ENCODE measurements at places on chromosomes 6 and 20. TPM values are rescaled to one million over a fixed set of nuclear protein-coding genes. Genes with fewer than 3 reads are reported as not detected.
A peak's percentile ranks its signal among the peaks of the same experiment; 100 is the strongest.

The MROH8 gene
- total RNA-seq: 1.4 TPM

The PFDN6 gene
- 43.6 TPM for total RNA-seq

The COL12A1 gene
- not detected for total RNA-seq

The SLC17A1 gene
- not detected for total RNA-seq

The OXT gene
- total RNA-seq: not detected

The EPPIN gene
- total RNA-seq: not detected

The GABRR1 gene
- total RNA-seq: not detected

The MICB gene
- total RNA-seq: 26.3 TPM

DNA sequence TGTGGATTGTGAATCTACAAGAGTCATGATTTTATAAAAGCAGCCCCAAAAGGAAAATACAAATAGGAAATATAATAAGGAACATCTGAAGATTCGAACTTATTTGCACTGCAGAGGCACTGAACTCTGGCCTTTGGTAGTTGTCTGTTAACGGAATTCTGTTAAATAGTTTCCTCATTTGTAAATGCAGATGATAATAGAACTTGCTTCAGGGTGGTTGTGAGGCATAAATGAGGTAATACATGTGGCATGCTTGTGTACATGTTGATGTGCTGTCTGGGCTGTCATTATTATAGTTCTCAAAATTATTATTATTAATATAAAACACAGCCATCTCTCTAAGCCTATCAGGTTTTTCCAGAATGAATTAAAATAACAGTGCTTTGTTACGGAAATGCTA, 302.0 kb downstream of the NRN1 start:
- no peaks in the 10 kb centered on the region for H3K36me3 ChIP-seq
- no peak overlapping the region for H3K27ac ChIP-seq
- no peak overlapping the region for H3K4me3 ChIP-seq
- H3K4me1 ChIP-seq: peaks cover 14% of the 10 kb centered on the region
- no peak for DNase-seq

GRCh38 chr6:146305092-146305491, 238.5 kb upstream of the RAB32 start:
- H3K4me3 ChIP-seq: no peak overlapping the region
- H3K36me3 ChIP-seq: no peaks in the 10 kb centered on the region
- no peak overlapping the region for H3K27ac ChIP-seq
- no peaks in the 10 kb centered on the region for H3K27me3 ChIP-seq
- H3K4me1 ChIP-seq: no peaks in the 10 kb centered on the region

- H3K4me1 ChIP-seq: no peaks in the 10 kb centered on the region
- H3K4me3 ChIP-seq: no peak overlapping the region
- no peaks in the 10 kb centered on the region for H3K27me3 ChIP-seq
- no peak for DNase-seq
Measured at GRCh38 chr20:11394145-11394833, 523.4 kb upstream of the BTBD3 start.

GRCh38 chr6:33981861-33982260, 164.0 kb downstream of the GRM4 start:
- H3K27me3 ChIP-seq: no peaks in the 10 kb centered on the region
- DNase-seq: no peak
- H3K36me3 ChIP-seq: no peaks in the 10 kb centered on the region
- no peak overlapping the region for H3K27ac ChIP-seq
- H3K4me3 ChIP-seq: no peak overlapping the region

DNA sequence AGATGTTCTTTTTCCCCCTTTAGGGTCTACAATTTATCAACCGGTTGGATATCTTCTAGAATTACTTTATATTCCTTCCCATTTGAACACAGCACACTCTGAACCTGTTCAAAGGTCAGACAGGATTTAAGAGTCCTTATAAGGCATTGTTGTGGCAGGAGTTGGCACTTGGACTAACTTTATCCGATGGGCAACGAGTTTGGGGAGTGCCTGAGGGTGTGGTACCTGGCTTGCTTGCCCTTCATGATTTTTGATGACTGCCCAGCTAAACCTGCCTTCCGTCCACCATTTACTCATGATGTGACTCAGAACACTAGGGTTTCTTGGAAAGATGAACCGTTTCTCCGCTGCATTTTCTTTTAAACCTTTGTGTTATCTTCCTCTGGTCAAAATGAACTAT, 285.2 kb downstream of the FOXC1 start:
- no peak for DNase-seq
- no peak overlapping the region for H3K4me3 ChIP-seq
- H3K36me3 ChIP-seq: no peaks in the 10 kb centered on the region
- no peaks in the 10 kb centered on the region for H3K27me3 ChIP-seq
- H3K4me1 ChIP-seq: no peaks in the 10 kb centered on the region
- no peak overlapping the region for H3K27ac ChIP-seq

- no peak for DNase-seq
- H3K36me3 ChIP-seq: no peaks in the 10 kb centered on the region
Measured at GRCh38 chr6:142035890-142036289, 96.8 kb upstream of the GJE1 start.

- H3K4me3 ChIP-seq: no peak overlapping the region
- no peaks in the 10 kb centered on the region for H3K4me1 ChIP-seq
- H3K27me3 ChIP-seq: no peaks in the 10 kb centered on the region
- no peaks in the 10 kb centered on the region for H3K36me3 ChIP-seq
- no peak overlapping the region for H3K27ac ChIP-seq
Measured at GRCh38 chr6:122838060-122838780, 49.2 kb downstream of the SMPDL3A start.

- no peak for DNase-seq
- no peaks in the 10 kb centered on the region for H3K4me1 ChIP-seq
- H3K36me3 ChIP-seq: no peaks in the 10 kb centered on the region
- H3K4me3 ChIP-seq: no peak overlapping the region
Measured at GRCh38 chr6:14082771-14083170, 34.8 kb upstream of the CD83 start.

DNA sequence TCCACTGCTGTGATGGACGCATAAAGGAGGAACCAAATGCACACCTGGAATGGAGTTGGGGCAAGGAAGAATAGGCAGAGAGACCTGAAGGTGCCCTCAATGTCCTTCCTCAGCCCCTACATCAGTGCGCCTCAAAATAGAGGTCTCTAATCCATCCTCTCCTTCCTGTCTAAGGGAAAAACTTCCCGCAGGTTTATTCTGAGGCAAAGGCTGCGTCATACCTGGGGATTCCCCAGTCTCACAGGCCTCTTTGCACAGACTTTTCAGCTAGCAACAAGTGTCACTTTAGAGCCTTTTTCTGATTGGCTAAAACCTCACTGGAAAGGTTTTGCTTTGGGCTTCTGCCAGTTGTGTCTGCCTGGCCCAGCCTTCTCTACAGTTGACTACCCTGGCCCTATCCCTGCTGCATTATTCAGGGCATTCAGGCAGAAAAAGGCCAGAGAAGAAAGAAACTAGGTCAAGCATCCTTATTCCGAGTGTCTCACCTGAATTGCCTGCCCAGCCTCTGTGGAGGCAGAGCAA, 1.8 kb upstream of the HLA-DQB1 start:
- no peak overlapping the region for H3K4me3 ChIP-seq
- peak; percentile 75 for DNase-seq
- peaks cover 30% of the 10 kb centered on the region for H3K4me1 ChIP-seq
- no peaks in the 10 kb centered on the region for H3K27me3 ChIP-seq
- no peaks in the 10 kb centered on the region for H3K36me3 ChIP-seq
- H3K27ac ChIP-seq: peak overlapping the region; percentile 12

GRCh38 chr6:168349718-168350210, 30.2 kb upstream of the DACT2 start:
- H3K27me3 ChIP-seq: no peaks in the 10 kb centered on the region
- no peaks in the 10 kb centered on the region for H3K4me1 ChIP-seq
- H3K27ac ChIP-seq: no peak overlapping the region

GRCh38 chr6:49410564-49410963, 52.5 kb downstream of the MMUT start:
- no peak for DNase-seq
- no peak overlapping the region for H3K27ac ChIP-seq
- H3K27me3 ChIP-seq: no peaks in the 10 kb centered on the region

GRCh38 chr6:165769401-165769800, 106.4 kb upstream of the PDE10A start:
- H3K27me3 ChIP-seq: no peaks in the 10 kb centered on the region
- no peak overlapping the region for H3K4me3 ChIP-seq
- DNase-seq: no peak
- H3K4me1 ChIP-seq: no peaks in the 10 kb centered on the region

GRCh38 chr6:163408352-163408991, 6.0 kb upstream of the QKI start:
- no peaks in the 10 kb centered on the region for H3K27me3 ChIP-seq
- no peak for DNase-seq
- H3K27ac ChIP-seq: no peak overlapping the region
- H3K4me3 ChIP-seq: no peak overlapping the region
- H3K36me3 ChIP-seq: no peaks in the 10 kb centered on the region

DNA sequence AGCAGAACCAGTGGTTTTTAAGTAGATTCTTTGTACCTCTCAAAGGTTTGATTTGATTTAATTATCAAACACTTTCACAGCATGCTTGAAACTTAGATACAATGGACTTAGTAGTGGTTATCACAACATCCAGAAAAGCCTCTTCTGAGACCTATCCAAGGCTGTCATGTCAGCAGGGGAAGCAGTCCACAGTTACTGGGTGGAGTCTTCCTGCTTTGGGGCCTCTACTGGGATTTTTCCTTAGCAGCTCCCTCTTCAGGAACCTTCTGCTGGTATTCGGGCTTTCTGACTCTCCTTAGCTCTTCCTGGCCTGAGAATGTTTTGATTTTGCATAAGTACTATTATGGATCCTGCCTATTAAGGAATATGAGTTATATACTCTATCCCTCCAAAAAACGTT, 36.0 kb downstream of the ARFGEF2 start:
- H3K27ac ChIP-seq: no peak overlapping the region
- no peak overlapping the region for H3K4me3 ChIP-seq
- H3K36me3 ChIP-seq: peaks cover 32% of the 10 kb centered on the region
- H3K4me1 ChIP-seq: no peaks in the 10 kb centered on the region
- no peaks in the 10 kb centered on the region for H3K27me3 ChIP-seq

GRCh38 chr6:45558858-45559257, 181.1 kb upstream of the SUPT3H start:
- H3K36me3 ChIP-seq: no peaks in the 10 kb centered on the region
- H3K4me1 ChIP-seq: peaks cover 10% of the 10 kb centered on the region
- DNase-seq: no peak
- H3K27ac ChIP-seq: no peak overlapping the region
- no peak overlapping the region for H3K4me3 ChIP-seq

DNA sequence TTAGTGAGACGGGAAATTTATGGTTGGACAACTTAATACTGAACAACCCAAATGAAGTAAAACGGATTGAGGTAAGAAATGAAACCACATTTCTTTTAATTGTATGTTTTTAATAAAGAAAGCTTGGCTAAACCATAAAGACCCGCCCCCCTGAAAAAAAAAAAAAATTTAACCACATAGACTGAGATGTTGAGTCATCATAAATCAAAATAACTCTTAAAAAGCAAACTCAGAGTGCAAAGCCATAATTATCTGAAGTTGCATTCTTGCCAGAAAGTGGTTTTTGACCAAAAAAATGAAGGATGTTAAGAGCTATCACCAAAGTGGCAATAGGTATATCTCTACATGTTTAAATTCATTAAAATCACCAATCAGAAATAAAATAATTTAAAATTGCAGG, 101.8 kb upstream of the COL21A1 start:
- no peak overlapping the region for H3K27ac ChIP-seq
- H3K4me1 ChIP-seq: no peaks in the 10 kb centered on the region
- no peak for DNase-seq

- H3K4me1 ChIP-seq: peaks cover 14% of the 10 kb centered on the region
- H3K4me3 ChIP-seq: no peak overlapping the region
- H3K36me3 ChIP-seq: peaks cover 32% of the 10 kb centered on the region
- no peaks in the 10 kb centered on the region for H3K27me3 ChIP-seq
- H3K27ac ChIP-seq: no peak overlapping the region
- no peak for DNase-seq
Measured at GRCh38 chr20:4866429-4866828, 134.9 kb downstream of the SLC23A2 start.

DNA sequence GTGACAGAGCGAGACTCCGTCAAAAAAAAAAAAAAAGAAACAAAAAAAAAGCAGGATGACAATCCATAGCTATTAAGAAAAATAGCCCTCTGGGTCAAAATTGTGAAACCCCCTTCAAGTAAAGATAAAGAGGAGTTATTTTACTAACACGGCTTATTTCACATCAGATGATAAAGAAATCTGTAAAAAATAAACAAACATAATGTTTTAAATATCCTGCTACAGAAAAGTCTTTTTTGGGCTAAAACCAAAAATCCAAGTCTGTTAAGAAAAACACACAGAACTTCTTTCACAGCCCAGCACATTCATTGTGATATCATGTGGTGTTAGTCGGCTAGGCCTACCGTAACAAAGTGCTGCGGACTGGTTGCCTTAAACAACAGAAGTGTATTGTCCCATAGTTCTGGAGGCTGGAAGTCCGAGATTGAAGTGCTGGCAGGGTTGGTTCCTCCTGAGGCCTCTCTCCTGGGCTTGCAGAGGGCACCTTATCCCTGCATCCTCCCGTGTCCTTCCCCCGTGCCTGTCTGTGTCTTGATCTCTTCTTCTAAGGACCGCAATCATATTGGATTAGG, 239.2 kb upstream of the TAB2 start:
- no peaks in the 10 kb centered on the region for H3K27me3 ChIP-seq
- DNase-seq: no peak

DNA sequence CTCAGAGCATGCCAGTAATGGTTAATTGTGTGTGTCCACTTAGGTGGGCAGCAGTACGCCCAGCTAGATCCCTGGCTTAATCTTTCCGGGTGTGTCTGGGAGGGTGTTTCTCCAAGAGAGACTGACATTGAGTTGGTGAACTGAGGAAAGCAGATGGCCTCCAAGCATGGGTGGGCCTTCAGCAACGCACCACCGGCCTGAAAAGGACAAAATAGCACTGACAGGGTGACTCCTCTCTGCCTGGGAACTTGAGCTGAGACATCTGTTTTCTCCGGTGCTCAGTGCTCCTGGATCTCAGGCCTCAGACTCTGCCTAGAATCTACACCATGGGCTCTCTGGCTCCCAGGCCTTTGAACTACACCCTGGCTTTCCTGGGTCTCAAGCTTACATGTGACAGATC, 43.2 kb downstream of the C6orf118 start:
- no peaks in the 10 kb centered on the region for H3K27me3 ChIP-seq
- H3K4me1 ChIP-seq: no peaks in the 10 kb centered on the region
- no peak for DNase-seq
- H3K4me3 ChIP-seq: no peak overlapping the region
- no peak overlapping the region for H3K27ac ChIP-seq

- H3K4me3 ChIP-seq: no peak overlapping the region
- no peaks in the 10 kb centered on the region for H3K4me1 ChIP-seq
- no peaks in the 10 kb centered on the region for H3K27me3 ChIP-seq
Measured at GRCh38 chr6:119942078-119942752, 592.7 kb upstream of the MAN1A1 start.

GRCh38 chr20:34403908-34404307, 40.8 kb downstream of the ITCH start:
- DNase-seq: no peak
- H3K27me3 ChIP-seq: no peaks in the 10 kb centered on the region
- H3K4me1 ChIP-seq: peaks cover 33% of the 10 kb centered on the region
- no peak overlapping the region for H3K27ac ChIP-seq

DNA sequence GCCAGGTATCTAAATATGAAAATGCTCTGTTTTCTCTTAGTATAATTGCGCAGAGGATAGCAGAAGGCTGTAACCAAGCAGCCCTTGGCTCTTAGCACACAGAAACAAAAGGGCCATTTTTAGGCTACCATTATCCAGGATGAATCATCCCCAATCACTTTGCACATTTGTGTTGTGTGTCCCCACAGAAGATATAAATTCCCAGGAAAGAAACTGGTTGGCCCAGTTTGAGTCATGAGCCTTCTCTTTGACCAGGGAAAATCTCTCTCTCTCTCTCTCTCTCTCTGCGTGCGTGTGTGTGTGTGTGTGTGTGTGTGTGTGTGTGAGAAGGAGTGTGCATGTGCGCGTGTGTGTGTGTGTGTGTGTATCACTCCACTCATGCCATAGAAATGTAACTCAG, 178.5 kb downstream of the FRK start:
- DNase-seq: no peak
- H3K36me3 ChIP-seq: no peaks in the 10 kb centered on the region
- H3K27ac ChIP-seq: no peak overlapping the region
- H3K4me1 ChIP-seq: no peaks in the 10 kb centered on the region
